ENCODE measurements at places on chromosomes 6 and 20.

- no peak for DNase-seq
Observed at GRCh38 chr6:36938536-36938935, 16.0 kb upstream of the PI16 start.

DNA sequence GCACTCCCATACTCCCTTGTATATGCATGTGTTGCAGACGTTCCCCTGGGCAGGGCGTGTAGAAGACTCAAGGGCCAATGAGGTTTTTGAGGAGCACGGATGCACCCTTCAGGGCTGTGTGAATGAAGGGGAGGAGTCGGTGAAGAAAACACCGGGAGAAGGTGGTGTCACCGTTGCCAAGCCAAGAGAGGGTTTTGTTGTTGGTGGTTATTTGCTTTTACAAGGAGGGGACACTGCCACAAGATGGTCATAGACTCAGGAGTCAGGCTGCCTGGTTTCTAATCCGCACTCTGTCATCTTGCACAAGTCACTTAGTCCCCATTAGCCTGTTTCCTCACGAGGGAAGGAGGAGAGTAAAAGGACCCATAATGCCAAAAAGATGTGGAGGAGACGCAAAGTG, 124.0 kb downstream of the PXDC1 start:
- DNase-seq: no peak

DNA sequence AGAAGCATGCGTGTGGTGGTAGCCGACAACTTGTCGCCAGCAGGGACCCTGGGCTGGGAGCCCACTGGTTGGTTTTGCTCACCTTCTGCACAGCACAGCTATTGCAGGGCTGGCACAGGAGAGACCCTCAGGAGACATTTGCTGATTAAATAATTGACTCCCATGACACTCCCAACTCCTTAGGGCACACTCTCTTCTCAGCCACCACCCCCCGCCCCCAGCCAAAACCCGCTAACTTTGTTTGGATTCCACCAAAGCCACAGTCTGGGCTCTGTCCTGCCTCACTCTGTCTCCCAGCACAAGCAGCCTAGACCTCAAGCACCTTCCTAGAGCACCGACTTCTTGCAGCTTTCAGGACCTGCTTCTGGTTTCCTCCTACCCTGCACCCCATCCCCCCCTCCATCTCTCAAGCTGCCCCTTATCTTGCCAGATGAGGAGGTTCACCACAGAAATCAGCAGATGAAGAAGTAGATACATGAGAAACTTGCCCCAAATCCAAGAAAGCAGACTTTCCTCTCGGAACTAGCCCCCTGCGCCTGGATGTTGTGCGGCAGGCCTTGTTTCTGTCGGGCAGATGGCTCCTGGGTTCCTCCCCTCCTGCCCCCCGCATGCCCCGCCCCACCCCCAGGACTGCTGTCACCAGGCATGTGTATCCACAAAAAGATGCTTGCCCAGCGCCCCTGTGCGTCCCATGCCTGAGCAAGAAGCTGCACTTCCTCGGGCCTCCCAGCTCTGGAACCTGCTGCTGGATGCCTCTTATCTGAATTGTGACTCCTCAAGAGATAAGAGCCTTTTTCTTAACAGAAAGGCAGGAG, 35.0 kb upstream of the CD93 start:
- DNase-seq: no peak

DNA sequence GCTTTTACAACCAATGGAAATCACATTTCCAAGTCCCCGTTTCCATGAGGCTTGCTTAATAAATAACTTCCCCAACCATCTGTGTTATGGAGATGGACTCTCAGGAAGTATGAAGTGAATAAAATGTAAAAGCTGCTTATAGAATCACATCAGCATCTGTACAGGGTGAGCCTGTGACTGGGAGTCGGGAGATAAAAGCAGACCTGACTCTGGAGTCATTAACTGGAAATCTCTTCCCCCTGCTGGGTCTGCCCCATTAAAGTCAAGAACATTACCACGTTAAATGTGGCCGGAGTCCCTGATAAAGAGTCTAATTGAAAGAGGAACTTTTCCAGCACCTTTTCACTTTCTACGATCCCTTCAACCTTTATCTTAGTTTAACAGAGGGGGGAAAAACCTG, 368.5 kb downstream of the DOK5 start:
- DNase-seq: no peak

GRCh38 chr20:37575884-37576283, 48.2 kb upstream of the BLCAP start:
- DNase-seq: no peak

- no peak for DNase-seq
Observed at GRCh38 chr6:129494099-129494498, 215.9 kb downstream of the ARHGAP18 start.
